ENCODE measurements at places on chromosomes 6 and 20.
A peak's percentile ranks its signal among the peaks of the same experiment; 100 is the strongest.

DNA sequence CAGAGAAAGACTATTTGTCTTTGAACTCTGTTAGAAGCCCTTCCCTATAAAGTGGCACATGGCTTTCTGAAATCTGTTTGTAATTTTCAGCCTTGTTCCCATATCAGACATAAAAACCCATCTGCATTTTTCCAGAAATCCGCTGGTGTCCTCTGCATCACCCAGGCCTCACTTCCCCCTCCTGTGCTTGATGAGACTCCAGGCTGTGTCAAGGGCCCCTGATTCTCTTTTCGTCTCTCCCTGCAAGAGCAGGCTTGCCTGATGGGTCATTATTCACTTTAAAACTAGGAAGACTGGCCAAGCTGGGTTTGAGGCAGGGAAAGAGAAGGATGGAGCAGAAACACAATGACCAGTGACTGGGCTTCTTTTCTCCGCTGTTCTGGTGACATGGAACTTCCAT lies 10.6 kb upstream of the PROKR2 start:
- DNase-seq, result no peak

DNA sequence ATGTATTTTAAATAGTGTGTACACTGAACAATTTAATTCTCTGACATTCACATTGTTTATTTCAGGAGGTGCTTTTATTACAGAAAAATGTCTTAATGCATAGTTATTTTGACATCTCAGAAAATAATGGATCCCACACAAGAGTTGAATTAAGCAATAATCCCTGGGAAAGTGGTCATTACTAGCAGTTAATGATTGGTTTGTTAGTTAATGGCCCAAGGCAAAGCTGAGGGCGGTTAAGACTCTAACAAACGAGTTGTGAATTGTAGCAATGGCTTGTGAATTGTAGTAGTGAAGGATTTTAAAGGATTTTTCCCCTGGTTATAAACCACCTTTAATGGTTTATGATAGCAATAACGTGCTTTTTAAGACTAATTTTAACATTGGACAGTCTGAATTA lies 1316.0 kb upstream of the GJE1 start:
- no peak for DNase-seq

DNA sequence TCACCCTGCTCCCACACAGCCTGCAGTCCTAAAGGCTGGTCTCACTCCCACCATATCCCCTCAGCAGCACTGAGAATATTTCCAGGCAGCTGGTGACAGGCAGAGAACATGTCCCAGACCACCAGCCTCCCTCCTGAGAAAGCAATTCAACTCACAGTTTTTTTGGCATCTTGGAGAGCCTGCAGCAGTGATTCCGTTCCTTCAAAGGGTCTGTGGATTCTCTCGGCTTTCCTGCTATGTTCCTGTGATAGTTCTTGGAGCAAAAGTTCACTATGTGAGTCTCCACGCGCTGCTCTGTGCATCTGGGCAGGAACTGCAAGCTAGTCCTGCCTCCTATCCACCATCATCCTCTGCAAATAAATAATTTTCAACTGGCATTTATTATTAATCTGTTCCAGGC lies 448.3 kb upstream of the HSF2 start:
- DNase-seq, result no peak

- DNase-seq, result no peak
Observed at GRCh38 chr6:47484616-47485015, 7.0 kb downstream of the CD2AP start.

- no peak for DNase-seq
Observed at GRCh38 chr6:150088481-150089154, 19.7 kb upstream of the ULBP3 start.

DNA sequence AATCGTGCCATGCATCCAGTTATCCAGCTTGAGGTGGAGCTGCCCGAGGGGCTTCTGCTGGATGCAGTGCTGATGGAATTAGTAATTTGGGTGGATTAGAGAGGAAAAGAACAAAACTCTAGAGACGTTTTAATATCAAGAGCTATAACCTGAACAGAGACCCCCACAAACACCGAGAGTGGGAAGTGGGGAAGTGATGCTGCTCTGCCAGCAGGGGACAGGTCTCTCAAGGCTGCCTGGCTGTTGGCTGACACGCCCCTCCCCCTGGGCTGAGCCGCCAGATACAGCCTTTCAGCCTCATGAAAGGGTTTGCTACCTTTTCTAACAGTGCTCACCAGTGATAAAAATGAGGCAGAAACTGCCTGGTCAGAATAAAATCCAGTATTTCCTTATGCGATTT lies 9.6 kb downstream of the LEMD2 start:
- no peak for DNase-seq

GRCh38 chr6:508006-508405 lies 116.5 kb downstream of the IRF4 start:
- no peak for DNase-seq

DNA sequence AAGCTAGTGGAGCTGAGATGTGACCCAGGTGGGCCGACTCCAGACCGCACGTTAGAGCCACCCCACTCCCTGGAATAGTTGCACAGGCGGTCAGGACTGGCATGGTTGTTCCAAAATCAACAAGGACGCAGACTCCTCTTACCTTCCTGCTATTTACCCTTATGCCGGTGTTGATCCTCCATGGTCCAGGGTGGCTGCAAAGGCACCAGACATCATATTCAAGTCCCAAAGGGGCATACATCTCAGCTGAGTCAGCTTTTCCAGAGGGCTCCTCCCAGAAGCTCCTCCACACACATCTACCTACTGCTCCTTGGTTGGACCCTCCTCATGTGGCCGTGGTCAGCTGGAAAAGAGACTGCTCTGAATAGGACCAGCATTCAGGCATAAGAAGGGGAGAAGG lies 112.2 kb downstream of the SYCP2 start:
- no peak for DNase-seq

DNA sequence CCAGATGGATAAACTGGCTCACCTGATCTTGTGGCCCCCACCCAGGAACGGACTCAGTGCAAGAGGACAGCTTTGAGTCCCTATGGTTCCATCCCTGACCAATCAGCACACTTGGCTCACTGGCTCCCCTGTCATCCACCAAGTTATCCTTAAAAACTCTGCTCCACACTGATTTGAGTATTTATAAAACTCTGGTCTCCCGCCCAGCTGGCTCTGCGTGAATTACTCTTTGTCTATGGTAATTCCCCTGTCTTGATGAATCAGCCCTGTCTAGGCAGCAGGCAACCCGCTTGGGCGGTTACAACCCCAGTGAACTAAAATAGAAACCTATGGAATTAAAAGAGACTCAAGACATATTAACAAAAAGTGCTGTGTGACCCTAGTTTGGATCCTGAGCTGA lies 38.1 kb upstream of the CD83 start:
- DNase-seq, result no peak

- DNase-seq, result no peak
Observed at GRCh38 chr20:56002908-56003800, 2.2 kb downstream of the CBLN4 start.

- no peak for DNase-seq
Observed at GRCh38 chr6:44078827-44079671, 48.2 kb downstream of the MRPL14 start.

GRCh38 chr20:57395111-57395966 lies 4.1 kb downstream of the RBM38 start:
- DNase-seq, result no peak

GRCh38 chr20:4957187-4957586 lies 44.1 kb downstream of the SLC23A2 start:
- no peak for DNase-seq

DNA sequence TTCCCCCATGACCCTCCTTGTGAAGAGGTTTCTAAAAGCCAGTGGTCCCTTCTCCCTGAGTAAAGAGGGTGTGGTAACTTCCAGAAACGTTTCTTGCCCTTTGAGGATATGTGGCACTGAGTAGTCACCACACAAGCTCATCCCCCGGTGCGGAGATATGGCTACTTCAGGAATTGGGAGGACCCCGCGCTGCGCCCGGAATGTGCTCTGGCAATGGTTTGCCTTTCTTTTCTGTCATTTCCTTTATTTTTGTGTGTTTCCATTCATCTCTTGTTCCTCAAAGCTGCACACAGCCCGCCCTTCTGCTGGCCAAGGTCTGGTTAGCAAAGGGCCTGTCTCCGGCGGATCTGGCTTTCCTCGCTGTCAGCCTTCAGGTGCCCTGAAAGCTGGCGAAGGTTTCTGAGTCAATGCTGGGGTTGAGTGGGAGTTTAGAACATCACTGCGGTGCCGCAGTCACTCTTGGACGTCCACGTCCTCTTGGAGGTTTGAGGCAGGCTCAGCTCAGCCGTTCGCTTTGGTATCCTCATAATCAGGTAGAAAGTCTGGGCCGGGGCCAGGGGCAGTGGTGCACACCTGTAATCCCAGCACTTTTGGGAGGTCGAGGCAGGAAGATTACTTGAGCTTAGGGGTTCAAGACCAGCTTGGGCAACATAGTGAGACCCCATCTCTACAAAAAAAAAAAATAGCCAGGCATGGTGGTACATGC lies 67.2 kb downstream of the TCP11 start:
- DNase-seq, result no peak

GRCh38 chr6:90413867-90414266 lies 117.2 kb upstream of the BACH2 start:
- peak; percentile 22 for DNase-seq

All from NCI-H1092 (cell line).